ENCODE measurements at places on chromosomes 2 and 18.

DNA sequence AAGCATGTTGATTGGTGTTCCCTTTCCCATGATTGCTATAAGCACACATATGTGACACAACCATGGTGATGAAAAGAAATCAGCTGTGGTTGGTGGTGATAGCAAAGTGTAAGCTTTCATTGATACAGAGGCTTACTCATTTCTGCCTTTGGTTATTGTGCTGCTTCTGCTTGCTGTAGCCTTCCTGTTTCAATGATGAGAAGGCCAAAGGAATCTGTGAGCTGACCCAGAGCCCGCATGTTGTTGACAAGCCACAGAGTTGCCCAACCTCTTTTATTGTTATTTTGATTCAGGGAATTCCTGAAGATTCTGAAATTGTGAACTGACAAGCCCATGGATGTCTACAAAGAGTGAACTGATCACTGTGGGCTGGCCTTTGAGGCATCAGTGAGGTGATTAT is 164.4 kb downstream of the TMEFF2 start:
- DNase-seq: no peak

GRCh38 chr2:29990129-29990528 is 68.7 kb upstream of the ALK start:
- no peak for DNase-seq

DNA sequence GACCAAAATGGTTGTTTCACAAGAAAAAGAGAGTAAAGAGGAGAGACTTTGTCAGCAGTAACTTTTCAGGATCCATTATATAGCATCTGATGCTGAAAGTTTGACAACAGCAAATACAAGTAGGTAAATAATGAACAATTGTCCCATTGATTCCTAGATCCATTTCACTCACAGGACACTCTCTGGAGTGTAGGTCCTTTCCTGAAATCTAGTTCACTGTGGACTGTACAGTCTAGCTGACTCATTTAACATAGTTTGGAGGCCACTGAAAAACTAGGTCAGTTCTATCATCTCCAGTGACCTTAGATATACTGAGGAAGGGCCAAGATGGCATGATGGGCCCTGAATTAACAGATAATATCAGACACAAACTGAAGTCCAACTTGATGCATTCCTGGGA is 19.3 kb upstream of the NEB start:
- no peak for DNase-seq

- DNase-seq: no peak
Observed at GRCh38 chr2:174704642-174705041, 59.6 kb downstream of the CHRNA1 start.

GRCh38 chr2:231666171-231667095 is 41.9 kb upstream of the PTMA start:
- peak; percentile 82 for DNase-seq

Data from natural killer cell treated with Interleukin-12 subunit alpha and Interleukin-12 subunit beta and Interleukin-15 and Interleukin-18, amount 100 ng/mL, for 72 hours (primary cell).